Motor neuron (in vitro differentiated cells): ENCODE measurements at places on chromosomes 2 and 18.

DNA sequence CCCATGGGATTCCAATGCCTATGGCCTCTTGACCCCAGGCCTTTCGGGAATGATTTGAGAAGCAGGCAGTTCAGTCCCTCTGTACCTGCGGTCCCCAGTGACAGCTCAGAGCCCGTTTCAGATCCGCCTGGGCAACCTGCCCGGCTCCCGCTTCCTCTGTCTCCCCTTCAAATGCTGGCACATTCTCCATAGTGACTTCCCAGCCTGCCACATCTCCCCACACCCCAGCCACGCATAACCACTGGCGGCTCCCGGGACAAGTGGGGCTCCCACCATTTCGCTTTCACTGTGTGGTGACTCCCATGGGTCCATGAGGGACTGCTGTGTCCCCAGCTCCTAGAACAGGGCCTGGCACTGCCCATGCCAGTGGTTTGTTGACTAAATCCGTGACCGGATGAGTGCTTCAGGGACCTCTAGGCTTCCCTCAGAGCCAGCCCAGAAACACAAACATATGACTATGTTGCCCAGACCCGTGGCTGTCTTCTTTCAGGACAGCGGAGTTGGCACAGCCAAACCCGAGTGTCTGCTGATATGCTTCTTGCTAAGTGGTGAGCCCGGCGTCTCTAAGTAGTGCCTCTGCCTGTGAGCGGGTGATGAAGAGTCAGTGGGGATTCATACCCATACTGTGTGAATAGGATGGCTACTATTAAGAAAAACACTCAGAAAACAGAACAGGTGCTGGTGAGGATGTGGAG is 91.2 kb downstream of the GLI2 start:
- no peak for ATAC-seq

GRCh38 chr2:126303113-126303512 is 352.8 kb upstream of the GYPC start:
- peak; percentile 79 for ATAC-seq

DNA sequence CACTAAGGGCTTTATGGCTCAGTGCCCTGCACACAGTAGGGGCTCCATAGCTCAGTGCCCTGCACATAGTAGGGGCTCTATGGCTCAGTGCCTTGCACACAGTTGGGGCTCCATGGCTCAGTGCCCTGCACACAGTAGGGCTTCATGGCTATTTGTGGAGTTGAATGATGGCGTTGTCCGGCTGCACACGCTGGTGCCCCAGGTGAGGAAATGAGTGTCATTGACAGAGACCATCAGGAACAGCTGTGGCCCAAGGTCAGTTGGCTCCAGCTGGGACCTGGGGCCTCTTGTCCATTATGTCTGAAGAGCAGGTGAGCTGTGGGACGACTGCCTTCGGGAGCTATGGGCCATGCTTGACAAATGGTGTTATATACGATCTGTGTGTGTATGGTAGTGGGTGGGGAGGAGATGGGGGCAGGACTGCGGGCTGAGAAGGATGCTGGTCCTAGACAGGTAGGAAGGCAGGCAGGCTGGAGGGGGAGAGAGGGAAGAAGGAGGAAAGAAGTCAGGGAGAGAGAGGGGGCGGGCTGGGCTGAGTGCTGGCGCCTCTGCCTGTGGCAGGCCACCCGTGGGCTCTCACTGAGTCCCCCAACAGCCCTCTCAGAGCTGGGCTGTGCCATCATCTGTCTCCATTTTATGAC is 130.6 kb downstream of the CLIP4 start:
- ATAC-seq = peak; percentile 69

DNA sequence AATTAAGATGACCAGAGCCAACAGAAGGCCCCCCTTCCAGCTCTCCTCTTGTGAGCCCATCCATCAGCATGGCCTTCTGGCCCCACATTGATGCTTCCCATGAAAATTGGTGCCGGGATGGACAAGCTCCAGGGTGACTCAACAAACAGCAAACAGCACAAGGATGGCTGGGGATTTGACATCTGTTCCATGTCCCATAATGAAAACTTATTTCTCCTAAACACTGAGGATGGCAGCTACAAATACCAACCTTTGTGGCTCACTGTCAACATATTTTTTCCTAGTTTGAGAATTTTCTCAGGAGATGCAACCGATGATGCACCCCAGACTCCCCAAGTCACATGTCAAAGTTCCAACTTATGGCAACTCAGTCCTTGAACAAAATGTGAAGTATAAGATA is 169.6 kb upstream of the SIX2 start:
- no peak for ATAC-seq

- ATAC-seq = peak; percentile 75
Measured at GRCh38 chr2:160970052-160970965, 189.9 kb upstream of the TANK start.

DNA sequence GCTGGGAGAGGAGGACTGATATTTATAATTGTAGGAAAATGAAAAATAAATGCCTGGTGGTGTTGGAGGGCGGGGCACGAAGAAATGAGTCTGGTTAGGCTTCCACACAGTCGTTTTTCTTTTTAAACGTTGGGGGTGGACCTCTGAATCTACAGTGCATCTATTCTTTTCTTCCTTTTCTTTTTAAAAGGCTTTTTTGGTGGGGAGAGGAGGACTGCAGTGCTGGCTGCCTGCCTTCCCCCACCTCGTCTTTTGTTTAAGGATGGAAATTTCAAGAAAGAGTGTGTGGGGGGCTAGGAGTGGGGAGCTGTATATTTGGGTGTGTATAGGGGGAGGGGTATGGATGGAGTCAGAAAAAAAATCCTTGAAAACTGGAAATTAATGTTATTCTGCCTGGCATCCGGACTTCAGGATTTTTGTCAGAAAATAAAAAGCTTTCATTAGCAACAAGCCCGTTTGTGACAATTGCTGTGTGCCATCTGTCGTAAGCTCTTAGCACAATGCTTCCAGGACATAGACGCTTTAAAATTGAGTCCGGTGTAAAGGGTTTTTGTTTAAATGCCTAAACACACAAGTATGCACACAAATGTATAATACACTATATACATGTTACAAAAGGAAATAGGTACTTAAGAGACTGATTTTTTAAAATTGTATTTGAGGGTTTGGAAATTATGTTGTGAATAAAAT is 1.1 kb downstream of the MAP2 start:
- ATAC-seq = no peak

GRCh38 chr2:8003462-8004075 is 678.3 kb upstream of the ID2 start:
- ATAC-seq = peak; percentile 75

GRCh38 chr2:227687189-227687588 is 20.6 kb downstream of the SCYGR5 start:
- no peak for ATAC-seq

DNA sequence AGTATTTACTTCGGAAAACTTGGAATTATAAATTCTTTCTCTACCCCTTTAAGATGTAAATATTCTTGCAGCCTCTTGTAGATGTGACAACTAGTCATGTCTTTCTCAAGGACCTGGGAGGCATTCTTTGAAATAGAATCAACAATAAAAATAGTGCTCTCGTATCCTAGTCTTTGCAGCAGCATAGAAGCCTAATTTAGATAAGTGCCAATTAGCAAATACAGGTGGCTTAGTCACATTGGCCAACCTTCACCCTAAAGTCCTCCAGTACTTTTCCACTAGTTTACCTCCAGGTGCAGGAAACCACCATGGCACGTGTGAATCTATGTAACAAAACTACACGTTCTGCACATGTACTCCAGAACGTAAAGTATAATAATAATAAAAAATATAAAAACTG is 3.5 kb upstream of the ZSWIM2 start:
- ATAC-seq = no peak

GRCh38 chr18:42437646-42438045 is 482.6 kb downstream of the PIK3C3 start:
- no peak for ATAC-seq

GRCh38 chr2:157334797-157335196 is 9.2 kb upstream of the ERMN start:
- no peak for ATAC-seq
